ENCODE measurements at places on chromosomes 2 and 18.

GRCh38 chr18:24065906-24066305 lies 51.4 kb downstream of the TTC39C start:
- DNase-seq = no peak

GRCh38 chr2:112767693-112768330 lies 3.4 kb upstream of the CKAP2L start:
- DNase-seq = no peak

DNA sequence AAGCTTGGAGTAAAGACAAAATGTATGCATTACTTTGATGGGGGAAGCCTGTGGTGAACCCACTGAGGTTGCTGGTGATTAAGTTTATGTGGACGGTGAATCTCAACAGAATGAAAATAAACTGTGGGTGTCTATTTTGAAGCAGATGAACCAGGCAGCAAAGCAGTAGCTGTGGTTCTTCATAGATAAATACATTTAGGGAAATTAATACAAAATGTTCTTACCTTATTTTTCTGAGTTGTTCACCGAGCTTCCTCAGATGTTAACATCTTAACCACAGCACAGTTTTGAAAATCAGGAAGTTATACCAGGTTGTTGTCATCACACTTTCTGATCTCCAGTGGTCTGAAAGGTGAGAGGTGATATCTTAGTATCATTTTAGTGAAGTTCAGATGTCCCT lies 53.9 kb downstream of the NCK2 start:
- DNase-seq = no peak

GRCh38 chr2:41321351-41321750 lies 726.5 kb upstream of the PKDCC start:
- no peak for DNase-seq

DNA sequence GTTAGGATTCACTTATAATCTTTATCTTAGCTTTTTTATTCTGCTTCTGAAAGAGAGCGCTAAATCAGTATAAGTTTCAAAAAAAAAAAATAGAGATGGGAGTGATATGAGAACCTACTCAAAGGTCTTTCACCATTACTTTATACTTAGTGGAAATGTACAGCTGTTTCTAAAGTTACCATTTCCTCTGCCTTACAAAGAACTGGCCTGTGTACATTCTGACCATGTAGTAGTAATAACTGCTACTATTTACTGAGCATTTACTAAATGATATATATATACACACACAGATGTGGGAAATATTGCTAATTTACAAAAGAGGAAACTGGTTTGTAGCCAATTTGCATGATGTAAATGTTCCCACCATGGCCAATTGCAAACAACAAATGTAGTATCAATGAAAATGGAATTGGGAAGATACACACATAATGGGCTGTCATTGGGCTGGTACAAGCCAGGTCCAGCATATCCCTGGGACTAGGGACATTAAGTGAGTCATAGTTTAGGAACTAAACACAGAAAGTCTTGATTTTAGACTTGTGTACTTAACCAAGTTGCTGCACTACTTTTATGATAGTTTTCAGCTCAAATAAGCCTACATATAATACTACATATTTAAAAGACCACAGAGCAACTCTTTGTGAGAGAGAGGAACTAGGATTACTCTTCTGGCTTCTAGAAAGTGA lies 67.1 kb downstream of the DYNC1I2 start:
- DNase-seq = no peak

GRCh38 chr2:156379071-156379470 lies 46.5 kb upstream of the NR4A2 start:
- DNase-seq = no peak

GRCh38 chr2:178707476-178707875 lies 99.7 kb downstream of the TTN start:
- DNase-seq = no peak

- no peak for DNase-seq
Measured at GRCh38 chr2:47907039-47907781, 912 bp upstream of the FBXO11 start.

GRCh38 chr2:107595749-107596148 lies 230.9 kb upstream of the RGPD4 start:
- no peak for DNase-seq

DNA sequence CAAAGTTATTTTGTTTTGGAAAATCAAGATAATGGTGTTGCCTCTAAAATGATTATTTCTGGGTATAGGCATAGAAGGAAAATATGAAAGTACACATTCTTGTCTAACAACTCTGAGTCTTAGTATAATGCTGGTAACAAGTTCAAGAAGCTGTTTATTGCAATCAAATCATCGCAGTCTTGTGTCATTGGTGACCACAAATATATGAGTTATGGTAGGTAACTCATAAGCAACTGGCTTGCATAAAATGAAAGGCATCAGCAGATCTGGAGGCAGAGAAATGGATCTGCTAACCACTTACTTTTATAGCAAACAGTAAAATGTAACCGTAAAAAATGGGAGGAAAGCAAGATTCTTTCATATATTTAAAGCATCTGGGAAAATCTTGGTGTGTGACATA lies 156.2 kb upstream of the TCF4 start:
- no peak for DNase-seq

GRCh38 chr2:148052687-148053086 lies 31.8 kb downstream of the MBD5 start:
- no peak for DNase-seq

GRCh38 chr18:51438797-51439350 lies 241.4 kb upstream of the MEX3C start:
- DNase-seq = no peak

- no peak for DNase-seq
Measured at GRCh38 chr2:206213514-206213845, 53.8 kb downstream of the EEF1B2 start.

- DNase-seq = no peak
Measured at GRCh38 chr2:198137733-198138132, 333.3 kb downstream of the PLCL1 start.

GRCh38 chr2:227610123-227610522 lies 4.5 kb downstream of the SCYGR3 start:
- DNase-seq = no peak

DNA sequence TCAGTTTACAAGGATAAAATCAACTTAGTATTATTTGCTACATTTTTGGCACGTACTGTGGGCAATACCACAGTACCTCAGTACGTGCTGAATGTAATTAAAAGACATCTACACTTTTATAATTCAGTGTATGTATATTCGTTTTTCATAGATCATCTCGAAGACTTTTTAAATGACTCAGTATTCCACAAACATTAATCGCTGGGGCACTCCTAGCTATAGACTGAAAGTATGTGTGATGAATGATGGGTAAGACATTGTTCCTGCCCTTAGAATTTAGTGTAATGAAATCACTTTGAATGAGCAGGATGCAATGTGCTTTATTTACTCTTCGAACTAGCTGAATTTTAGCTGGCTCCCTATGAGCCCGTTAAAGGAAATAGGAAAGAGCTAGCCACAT lies 245.6 kb upstream of the RASGRP3 start:
- DNase-seq = no peak

- no peak for DNase-seq
Measured at GRCh38 chr2:18408638-18409037, 151.8 kb downstream of the RDH14 start.

- DNase-seq = no peak
Measured at GRCh38 chr18:3585656-3586509, 135.9 kb downstream of the TGIF1 start.

GRCh38 chr2:195509551-195509950 lies 147.5 kb upstream of the SLC39A10 start:
- no peak for DNase-seq

DNA sequence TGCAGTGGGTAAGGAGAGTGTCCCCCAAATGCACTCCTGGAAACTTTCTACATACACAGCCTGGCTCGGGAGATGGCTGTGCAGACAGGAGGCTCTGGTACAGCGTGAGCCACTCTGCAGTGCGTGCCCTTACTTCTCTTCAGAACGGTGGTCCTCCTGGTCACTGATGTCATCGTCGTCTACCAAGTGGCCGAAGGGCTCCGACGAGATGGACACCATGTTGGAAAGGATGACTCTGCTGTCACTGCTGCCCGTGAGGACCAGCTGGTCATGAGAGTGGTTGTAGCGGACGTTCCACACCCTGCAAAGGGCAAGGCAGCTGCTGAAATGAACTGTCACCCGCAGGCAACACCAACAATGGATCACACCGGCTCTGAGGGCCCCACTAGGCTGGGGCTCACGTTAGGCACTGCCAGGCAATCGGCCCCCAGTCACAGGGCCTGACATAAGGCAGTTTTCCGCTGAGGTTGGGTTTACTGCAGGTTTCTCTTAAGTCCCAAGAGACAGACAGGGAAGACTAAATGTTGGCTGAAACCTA lies 185.3 kb downstream of the EIPR1 start:
- no peak for DNase-seq

Measured in DMS79 (cell line).